ENCODE measurements at places on chromosomes 4 and X.

- DNase-seq = peak; percentile 28
These were observed 30.4 kb downstream of the KIT start for GRCh38 chr4:54687887-54688841.

DNA sequence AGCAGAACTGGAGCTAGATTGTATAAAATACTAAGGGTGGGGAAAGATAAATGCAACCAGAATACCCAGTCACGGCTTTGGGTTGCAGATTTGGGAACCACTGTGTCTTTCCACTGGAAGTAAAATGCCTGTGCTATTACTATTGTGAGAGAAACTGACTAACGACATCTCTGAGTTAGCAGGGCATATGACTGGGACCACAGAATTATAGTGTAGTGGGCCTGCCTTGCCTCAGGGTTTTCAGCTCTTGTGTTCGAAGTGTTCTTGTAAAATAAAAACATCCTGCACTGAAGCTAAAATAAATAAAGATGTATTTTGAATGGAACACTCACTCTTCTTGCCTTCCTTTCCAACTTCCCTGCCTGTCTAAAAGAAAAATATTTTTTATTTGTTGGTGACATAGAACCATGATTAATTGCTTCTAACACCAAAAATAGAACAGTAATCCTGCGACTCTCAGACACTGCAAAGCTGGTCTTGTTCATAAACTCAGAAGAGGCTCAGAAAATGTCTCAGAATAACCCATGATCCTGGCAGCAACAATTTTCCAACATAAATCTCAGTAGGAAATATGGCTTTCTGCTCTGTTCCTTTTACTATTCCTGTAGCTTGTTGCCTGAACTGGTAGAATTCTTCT lies 104.2 kb downstream of the FAM47B start:
- no peak for DNase-seq

DNA sequence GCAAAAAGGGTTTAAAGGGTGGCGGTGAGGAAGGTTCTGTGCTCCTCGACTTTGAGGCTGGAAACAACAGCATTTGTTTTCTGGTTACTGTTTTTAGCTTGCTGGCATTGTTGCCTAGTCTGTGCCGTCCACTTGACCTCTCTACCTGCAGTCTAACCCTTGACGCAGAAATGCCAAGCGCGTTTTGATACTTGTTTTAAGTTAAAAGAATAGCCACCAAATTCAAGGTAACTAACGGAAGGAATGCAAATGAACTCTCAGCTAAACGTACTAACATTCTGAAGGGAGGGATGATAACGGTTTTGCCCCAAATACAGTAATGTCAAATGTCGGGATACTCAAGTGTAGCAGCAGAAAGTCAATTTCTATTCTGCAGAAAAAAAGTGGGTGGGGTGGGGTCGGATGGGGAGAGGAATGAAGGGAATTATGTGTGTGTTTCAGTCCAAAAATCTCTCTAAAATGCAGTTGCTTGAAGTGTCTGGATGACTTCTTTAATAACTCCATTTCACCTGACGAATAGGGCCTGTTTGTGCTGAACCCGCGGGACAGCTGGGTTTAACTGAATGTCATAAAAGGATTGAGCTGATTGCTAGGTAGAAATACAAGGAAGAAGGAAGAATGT lies 3.4 kb upstream of the NKX6-1 start:
- DNase-seq = no peak

- DNase-seq = no peak
These were observed 37.4 kb downstream of the FAM53A start for GRCh38 chr4:1646690-1647089.

GRCh38 chr4:84215217-84215616 lies 283.9 kb downstream of the NKX6-1 start:
- DNase-seq = no peak

GRCh38 chr4:73731968-73732610 lies 8.3 kb upstream of the CXCL8 start:
- no peak for DNase-seq

GRCh38 chr4:174037631-174038030 lies 245.8 kb downstream of the FBXO8 start:
- no peak for DNase-seq

- DNase-seq = no peak
These were observed 1.5 kb upstream of the ANXA5 start for GRCh38 chr4:121698236-121698671.

- no peak for DNase-seq
These were observed 148.4 kb downstream of the STPG2 start for GRCh38 chr4:97994765-97995465.

DNA sequence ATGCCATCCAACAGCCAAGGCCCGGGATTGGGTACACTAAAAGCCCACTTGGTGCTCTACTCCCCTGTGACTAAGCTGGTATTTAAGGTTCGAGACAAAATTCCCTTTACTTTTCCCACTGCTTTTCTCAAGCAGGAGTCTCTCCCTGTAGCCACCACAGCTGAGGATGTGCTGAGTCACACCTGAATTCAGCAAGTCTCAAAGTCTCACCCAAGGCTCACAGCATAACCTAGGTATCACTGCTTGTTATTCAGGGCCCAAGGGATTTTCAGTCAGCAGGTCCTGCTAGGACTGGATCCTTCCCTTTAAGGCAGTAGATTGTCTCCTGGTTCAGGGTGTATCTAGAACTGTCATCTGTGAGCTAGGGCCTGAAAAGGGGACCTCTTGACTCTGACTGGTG lies 39.2 kb downstream of the FMR1NB start:
- DNase-seq = no peak

GRCh38 chrX:74225111-74225510 lies 78.9 kb upstream of the ZCCHC13 start:
- no peak for DNase-seq

DNA sequence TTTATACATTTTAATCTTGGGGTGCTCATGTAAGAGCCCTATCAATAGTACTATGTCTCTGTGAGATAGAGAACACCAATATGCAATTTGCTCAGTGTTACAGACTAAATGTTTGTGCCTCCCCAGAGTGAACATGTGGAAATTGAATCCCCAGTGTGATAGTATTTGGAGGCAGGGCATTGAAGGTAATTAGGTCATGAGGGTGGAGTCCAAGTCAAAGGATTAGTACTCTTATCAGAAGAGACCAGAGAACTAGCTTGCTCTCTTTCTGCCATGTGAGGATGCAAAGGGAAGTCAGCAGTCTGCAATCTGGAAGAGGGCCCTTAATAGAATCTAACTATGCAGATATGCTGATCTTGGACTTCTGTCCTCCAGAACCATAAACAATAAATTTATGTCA lies 1317.0 kb downstream of the STIM2 start:
- DNase-seq = no peak

GRCh38 chr4:166518776-166519175 lies 645.7 kb downstream of the TLL1 start:
- DNase-seq = no peak

- no peak for DNase-seq
These were observed 146.2 kb upstream of the NDST4 start for GRCh38 chr4:115259642-115260041.

DNA sequence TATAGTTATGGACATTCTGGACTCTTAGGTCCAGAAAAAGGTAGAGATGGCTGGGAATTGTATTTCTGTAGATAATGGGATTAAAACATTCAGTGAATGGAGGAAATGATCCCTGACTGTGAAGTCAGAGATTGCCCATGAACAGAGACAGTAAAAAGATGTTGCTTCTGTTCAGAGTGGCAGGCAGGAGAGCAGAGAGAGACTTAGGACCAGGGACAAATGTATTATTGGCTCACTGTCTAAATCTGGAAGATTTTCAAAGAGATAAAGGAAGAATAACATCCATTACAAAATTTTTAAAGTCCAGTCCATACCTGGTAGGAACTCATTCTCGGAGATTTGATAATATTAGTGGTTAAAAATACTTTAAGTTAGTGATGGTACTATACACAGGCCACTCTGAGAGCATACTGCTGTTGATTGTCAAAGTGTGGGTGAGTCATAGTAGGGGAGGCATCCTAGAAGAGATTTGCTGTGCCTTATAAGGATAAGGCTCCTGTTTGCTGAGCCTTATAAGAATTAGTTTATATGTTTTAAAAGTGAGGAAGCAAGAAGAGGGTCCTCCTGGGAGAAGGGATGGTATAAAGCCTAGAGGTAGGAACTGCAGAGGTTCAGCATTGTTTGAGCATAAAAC lies 53.0 kb downstream of the JADE3 start:
- DNase-seq = no peak

DNA sequence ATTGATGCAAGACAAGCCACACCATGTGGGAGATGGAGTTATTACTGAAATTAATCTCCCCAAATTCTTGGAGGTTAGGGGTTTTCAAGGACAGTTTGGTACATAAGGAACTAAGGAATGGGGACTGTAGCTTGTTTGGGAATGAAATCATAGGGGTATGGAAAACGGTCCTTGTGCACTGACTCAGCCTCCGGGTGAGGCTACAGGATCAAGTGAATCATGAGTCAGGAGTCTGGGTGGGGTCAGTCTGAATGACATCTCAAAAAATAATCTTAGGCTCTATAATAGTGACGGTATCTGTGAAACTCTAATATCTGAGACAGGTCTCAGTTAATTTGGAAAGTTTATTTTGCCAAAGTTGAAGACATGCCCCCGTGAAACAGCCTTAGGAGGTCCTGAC lies 128.5 kb upstream of the CYSLTR1 start:
- no peak for DNase-seq

DNA sequence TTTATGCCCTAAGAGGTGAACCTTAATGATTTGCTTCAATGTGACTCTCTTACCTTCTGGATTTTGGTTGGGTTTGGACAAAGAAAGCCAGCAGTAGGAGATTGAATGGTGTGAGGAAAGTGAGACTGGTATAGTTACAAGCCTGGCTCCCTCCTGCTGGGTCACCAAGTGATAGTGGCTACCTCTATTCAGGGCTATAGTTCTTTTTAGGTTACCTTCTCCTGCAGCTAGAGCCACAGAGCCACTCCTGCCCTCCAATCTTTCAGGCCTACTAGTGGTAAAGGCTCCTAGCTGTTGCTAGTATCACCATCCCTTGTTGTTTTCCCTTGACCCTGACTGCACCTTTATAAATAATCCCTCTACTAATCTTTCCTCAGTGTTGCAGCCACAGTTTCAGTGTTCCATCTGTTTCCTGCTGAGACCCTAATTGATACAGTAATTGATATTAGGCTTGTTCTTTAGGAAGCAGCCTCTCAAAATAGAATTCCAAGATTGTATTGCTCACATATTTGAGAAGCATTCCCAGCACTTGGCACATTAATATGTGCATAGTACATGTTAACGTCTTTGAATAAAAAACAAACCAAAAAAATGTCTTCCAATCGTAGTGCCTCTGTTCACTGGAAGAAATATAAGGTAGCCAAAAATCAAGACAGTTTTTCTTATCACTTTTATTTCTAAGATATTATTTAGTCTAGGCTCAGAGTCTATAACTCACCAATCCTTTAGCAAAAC lies 82.3 kb downstream of the SRPX start:
- DNase-seq = no peak

- DNase-seq = peak; percentile 76
These were observed 2.2 kb downstream of the TMEM156 start for GRCh38 chr4:39029752-39030694.

DNA sequence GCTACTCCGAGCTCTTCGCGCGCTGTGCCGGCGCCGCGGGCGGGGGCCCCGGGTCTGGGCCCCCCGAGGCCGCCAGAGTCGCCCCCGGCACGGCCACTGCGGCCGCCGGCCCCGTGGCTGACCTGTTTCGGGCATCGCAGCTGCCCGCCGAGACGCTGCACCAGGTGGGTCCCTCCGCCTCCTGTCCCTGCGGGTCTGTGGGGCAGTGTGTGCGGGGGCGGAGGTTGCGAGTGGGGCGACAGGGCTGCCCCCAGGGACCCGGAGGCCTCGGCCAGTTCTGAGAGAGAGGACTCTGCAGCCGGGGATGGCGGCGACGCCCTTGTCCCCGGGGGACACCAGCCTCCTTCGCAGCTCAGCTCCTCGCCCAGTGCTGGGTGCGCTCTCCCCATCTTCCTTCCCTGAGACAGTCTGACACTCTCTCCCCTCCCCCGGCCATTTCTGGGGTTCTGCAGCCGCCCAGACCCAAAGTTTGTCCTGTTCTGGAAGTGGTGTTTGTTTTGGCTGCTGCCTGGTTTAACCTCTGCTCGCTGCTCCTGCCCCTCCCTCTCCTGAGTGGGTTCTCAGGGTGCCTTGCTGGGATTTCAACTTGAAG lies 609 bp downstream of the REPS2 start:
- no peak for DNase-seq

DNA sequence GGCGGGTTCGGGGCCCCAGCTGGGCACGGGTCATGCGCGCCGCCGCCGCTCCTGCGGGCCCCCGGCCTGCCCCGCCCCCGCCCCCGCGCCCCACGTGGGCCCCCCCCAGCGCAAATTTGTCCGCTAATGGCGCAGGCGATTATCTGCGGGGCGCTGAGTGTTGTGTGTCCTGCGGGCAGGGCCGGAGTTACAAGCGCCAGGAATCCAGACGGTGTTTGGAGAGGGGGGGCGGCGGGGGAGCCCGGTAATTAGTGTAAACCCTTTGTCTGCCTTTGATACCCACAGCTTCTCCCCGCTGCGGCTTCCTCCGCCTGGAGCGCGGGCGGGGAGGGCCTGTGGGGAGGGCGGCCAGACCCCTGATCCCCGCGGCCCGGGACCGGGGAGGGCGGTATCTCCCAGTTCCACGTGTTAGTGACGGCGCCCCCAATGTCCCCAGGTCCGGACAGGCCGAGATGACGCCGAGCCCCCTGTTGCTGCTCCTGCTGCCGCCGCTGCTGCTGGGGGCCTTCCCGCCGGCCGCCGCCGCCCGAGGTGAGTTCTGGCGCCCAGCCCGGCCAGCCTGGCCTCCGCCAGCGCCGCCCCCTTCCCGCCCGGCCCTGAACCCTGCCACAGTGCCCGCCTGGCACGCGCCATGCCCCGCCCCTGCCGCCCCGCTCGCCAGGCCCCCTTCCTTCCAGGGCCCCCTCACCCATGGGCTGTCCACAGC lies 761 bp downstream of the FGFRL1 start:
- no peak for DNase-seq

DNA sequence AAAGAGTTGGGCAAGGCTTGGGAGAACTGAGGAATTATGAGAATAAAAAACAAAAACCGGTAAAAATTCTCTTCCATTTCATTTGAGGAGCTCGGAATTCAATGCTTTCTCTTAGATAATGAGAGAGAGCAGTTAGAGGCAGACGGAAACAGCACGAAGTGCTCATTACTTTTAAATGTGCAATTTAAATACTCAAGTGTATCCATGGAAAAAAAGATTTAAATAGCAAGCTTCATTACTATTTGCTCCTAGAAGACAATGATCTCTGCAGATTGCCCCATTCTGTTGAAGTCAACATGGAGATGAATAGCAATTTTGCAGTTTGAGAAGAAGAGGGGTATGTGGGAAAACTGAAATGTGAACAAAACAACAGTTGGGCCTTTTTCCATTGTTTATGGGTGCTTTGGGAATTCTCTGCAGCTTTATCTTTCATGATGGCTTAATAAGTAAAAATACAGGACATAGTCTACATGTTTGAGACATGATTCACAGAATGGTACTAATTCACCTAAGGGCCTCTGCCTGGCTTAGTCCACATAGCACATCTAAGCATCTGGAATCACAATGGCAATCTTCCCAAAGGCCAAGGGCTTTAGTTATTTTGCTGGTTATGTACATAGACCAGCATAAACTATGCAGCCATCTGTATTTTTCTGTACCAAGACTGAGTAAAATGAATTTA lies 512.7 kb upstream of the FAT1 start:
- DNase-seq = no peak
